ENCODE measurements at places on chromosomes 2 and 18. TPM values are rescaled to one million over a fixed set of nuclear protein-coding genes. Genes with fewer than 3 reads are reported as not detected.

DNA sequence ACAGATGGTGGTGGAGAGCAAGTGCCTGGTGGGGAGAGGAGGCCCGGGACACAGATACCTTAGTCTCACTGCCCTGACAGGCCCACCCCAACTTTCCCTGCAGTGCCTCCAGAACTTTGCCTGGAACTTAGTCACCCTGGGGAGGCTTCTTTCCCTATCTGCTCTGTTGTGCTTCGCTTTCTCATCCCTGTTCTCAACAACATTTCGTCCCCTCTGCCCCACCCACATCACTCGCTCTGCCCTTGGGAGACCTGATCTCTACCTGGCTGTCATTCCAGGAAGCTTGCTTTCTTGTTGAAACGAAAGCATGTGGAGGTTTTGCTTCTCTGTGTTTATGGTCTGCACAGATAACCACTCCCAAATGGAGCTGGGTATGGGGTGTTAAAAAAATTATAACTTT lies 93.8 kb downstream of the PRKCE start:
- peak overlapping the region; percentile 67 for H3K27ac ChIP-seq
- H3K4me1 ChIP-seq, result peaks cover 23% of the 10 kb centered on the region
- no peak overlapping the region for H3K4me3 ChIP-seq
- H3K36me3 ChIP-seq, result no peaks in the 10 kb centered on the region

TMEM247 gene
- not detected for total RNA-seq

- DNase-seq, result no peak
- no peak overlapping the region for H3K4me3 ChIP-seq
- peaks cover 4% of the 10 kb centered on the region for H3K36me3 ChIP-seq
- H3K27ac ChIP-seq, result peak overlapping the region; percentile 51
Measured at GRCh38 chr2:30239986-30240752, 8.8 kb downstream of the LBH start.

DYTN gene
- total RNA-seq, result not detected

DNA sequence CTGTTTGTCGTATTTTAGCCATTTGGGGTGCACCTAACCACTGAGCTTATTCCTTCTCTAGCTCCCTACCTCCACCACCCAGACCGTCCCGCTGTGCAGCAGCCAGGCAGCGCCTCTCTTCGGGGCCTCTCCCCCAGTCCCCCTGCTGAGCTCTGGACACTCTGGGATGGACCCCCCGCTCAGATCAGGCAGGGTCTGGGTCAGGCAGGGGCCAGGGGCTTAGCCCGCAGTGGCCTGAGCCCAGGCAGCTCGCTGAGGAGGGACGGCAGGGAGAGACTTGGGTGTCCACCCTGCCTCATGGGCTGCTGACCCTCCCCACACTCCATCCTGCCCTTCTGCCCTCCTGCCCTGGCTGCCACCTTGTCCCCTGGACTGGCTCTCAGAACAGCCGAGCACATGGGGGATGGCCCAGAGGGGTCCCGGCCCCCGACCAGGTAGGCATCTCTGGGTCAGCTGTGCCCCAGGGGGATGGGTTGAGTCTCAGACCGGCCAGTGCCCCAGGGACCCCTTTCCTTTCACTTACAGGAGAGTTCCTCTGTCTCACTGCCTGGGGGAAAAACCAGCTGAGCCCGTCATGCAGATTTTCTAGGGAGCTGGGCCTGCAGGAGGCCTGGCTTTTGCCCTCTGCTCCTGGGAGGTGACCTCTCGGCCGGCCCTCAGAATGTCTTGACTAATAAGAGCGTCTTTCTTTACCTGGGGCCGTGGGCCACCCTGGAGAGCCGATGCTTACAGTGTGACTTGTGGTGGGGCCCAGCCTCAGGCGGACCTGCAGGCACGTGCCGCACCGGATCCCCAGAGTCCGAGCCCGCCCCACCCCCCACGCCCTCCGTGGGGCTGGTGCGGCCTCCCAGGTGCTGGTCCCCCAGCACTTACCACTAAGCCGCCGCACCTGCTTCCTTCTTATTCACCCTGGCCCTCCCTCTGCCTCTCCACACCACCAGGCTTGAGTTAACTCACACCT lies 22.8 kb upstream of the PXDN start:
- no peak overlapping the region for H3K4me3 ChIP-seq
- no peaks in the 10 kb centered on the region for H3K36me3 ChIP-seq

- peak overlapping the region; percentile 99 for H3K27ac ChIP-seq
- H3K36me3 ChIP-seq, result peaks cover 38% of the 10 kb centered on the region
- no peak for DNase-seq
- H3K4me1 ChIP-seq, result peaks cover 42% of the 10 kb centered on the region
- peak overlapping the region; percentile 97 for H3K4me3 ChIP-seq
Measured at GRCh38 chr2:43224571-43225092, 1.8 kb downstream of the ZFP36L2 start.

- no peaks in the 10 kb centered on the region for H3K36me3 ChIP-seq
- H3K27ac ChIP-seq, result no peak overlapping the region
- H3K27me3 ChIP-seq, result no peaks in the 10 kb centered on the region
- no peaks in the 10 kb centered on the region for H3K4me1 ChIP-seq
Measured at GRCh38 chr2:121220995-121221394, 64.0 kb downstream of the TFCP2L1 start.

DNA sequence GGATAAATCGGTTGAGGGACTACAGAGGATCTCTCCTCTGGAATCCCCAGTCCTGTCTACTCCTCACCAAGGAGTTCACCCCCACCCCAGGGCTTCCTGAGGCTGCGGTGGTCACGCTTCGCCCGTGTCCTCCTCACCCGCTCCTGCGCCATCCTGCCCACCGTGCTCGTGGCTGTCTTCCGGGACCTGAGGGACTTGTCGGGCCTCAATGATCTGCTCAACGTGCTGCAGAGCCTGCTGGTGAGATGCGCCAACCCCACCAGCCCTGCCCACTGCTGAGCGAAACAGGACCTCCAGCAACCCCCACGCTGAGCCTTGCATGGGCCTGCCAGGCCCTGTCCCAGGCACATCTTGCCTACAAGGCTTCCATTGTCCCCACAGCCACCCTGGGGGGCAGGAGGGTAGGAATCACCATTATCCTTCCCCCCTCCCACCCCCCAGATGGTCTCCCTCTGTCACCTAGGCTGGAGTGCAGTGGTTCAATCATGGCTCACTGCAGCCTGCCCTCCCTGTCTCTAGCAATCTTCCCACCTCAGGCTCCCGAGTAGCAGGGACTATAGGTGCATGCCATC lies 6.7 kb upstream of the CTDSP1 start:
- no peak for DNase-seq
- H3K27ac ChIP-seq, result no peak overlapping the region
- no peak overlapping the region for H3K4me3 ChIP-seq
- H3K4me1 ChIP-seq, result peaks cover 18% of the 10 kb centered on the region

- no peak overlapping the region for H3K27ac ChIP-seq
- H3K36me3 ChIP-seq, result no peaks in the 10 kb centered on the region
- DNase-seq, result no peak
- H3K27me3 ChIP-seq, result no peaks in the 10 kb centered on the region
Measured at GRCh38 chr18:64097497-64097896, 51.4 kb downstream of the LINC00305 start.

DNA sequence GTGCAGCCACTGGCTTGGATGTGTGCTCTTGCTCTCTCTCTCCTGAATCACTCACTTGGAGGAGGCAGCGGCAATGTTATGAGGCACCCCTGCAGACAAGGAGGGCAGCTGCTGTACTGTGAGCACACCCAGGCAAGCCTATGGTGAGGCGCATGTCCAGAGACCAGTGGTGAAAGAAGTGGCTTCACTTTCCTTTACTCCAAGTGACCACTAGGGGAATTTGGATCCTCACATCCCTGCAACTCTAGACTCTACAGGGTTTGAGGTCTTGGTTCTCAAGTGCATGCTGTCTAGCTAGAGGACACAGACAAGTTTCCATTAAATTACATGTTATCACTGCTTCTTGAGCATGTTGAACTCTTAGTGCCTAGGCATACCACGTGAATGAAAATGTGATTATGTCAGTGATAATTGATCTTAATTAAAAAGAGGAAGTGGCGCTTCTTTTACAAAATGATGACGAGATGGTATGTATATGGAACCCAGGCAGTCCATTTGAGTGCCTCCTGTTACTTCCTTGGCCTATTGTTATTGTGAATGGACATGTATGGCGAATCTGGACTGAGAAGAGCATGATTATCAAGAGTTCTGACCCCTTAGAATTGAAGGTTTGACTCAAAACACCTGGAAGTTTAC lies 181.0 kb upstream of the CDH2 start:
- H3K4me3 ChIP-seq, result no peak overlapping the region
- no peak for DNase-seq
- no peak overlapping the region for H3K27ac ChIP-seq
- H3K4me1 ChIP-seq, result no peaks in the 10 kb centered on the region

- H3K36me3 ChIP-seq, result no peaks in the 10 kb centered on the region
- DNase-seq, result no peak
- H3K4me3 ChIP-seq, result no peak overlapping the region
- no peak overlapping the region for H3K27ac ChIP-seq
- no peaks in the 10 kb centered on the region for H3K27me3 ChIP-seq
Measured at GRCh38 chr2:127465258-127465657, 47.0 kb downstream of the PROC start.

FAM168B gene
- total RNA-seq, result 56.7 TPM

GRCh38 chr2:64918220-64918886 lies 70.8 kb upstream of the SLC1A4 start:
- peak overlapping the region; percentile 43 for H3K4me3 ChIP-seq
- peaks cover 13% of the 10 kb centered on the region for H3K4me1 ChIP-seq
- H3K27ac ChIP-seq, result peak overlapping the region; percentile 40
- no peak for DNase-seq
- H3K36me3 ChIP-seq, result no peaks in the 10 kb centered on the region
- no peaks in the 10 kb centered on the region for H3K27me3 ChIP-seq

DNA sequence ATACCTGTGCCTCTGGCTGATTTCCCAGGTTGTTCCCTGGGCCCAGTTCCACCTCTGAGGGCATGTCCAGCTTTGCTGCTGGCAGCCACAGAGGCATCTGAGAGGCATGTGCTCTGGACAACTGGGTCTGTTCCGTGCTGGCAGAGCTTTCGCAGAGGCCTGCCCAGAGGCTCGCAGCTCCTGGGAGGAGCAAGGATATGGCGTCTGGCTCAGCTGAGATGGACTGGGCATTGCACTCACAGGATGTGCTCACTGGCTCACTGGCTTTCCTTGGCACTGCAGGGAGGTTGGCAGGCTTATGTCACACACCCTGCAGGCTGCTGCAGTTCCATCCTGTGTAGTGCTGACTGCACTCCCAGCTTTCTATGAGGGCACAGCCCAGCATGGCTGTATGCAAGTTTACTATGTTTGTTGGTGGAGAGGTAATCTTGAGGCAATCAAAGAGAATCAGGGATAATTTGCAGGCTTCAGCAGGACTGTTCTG lies 172.3 kb downstream of the PRKCE start:
- no peaks in the 10 kb centered on the region for H3K36me3 ChIP-seq
- H3K27ac ChIP-seq, result no peak overlapping the region
- peaks cover 69% of the 10 kb centered on the region for H3K4me1 ChIP-seq
- H3K4me3 ChIP-seq, result no peak overlapping the region

GATA6 gene
- total RNA-seq, result 9.8 TPM

DNA sequence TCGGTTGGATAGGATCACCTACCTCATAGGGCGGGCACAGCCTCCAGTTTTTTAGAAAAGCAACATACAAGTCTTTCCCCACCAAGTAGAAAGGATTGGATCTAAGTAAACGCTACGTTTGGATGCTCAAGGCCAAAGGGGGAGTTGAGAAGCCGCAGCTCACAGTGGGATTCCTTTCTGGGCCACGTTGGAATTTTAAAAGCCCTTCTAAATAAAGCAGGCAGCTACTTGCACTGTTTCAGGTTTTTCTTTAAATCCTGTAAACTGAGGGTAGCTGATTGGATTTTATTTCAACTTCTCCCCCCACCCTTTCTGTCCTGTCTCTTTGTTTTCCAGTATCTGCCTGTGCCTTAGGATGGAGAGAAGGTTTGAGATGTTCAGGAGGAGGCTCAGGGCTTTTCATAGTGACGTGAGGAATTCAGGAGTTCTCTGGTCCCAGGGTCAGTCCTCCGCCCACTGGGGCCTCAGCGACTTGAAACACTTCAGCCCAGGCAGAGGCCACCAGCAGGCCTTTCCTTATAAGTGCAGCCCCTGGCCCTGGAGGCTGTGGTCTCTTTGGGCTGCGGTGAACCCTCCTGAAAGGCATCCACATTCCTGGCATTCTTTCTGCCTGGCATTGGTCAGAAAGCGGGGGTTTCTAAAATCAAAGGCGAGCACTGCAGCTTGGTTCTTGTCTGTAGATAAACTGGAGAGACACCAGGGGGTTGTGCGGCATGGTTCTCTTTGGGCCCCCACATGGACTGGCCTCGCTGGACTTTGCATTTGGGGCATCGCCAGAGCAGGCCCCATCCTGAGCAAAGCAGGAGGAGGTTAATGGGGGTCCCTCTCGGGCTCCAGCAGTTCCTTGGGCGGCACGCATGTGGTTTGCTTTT lies 44.5 kb downstream of the SH3BP4 start:
- H3K27ac ChIP-seq, result no peak overlapping the region
- H3K27me3 ChIP-seq, result no peaks in the 10 kb centered on the region
- H3K4me3 ChIP-seq, result no peak overlapping the region
- no peak for DNase-seq
- H3K36me3 ChIP-seq, result no peaks in the 10 kb centered on the region

GRCh38 chr18:3184275-3184963 lies 35.3 kb downstream of the MYOM1 start:
- H3K27me3 ChIP-seq, result no peaks in the 10 kb centered on the region
- H3K4me1 ChIP-seq, result no peaks in the 10 kb centered on the region
- H3K36me3 ChIP-seq, result no peaks in the 10 kb centered on the region
- no peak for DNase-seq
- H3K4me3 ChIP-seq, result no peak overlapping the region

All from vagina (tissue), 2 donors.